ENCODE measurements at places on chromosomes 11 and 22.
A peak's percentile ranks its signal among the peaks of the same experiment; 100 is the strongest.

DNA sequence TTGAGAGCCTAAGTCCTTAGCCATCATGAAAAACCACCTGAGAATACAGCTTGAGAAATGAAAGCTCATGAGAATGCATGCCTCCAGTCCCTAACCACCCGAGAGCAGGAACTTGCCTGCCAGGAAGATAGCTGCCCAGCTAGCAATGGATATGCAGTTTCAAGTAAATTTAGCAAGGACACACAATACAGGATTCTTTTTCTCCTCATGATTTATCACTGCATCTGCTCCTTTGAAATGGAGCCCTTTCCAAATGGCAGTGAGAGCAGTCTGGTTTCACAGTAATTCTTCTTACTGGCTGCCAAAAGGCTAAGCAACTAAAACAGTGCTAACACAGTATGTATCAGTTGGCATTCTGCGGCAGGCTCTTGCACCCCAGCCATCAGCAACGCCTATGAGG, 109.9 kb downstream of the MICAL3 start:
- no peak for DNase-seq

GRCh38 chr11:75428281-75428724, 4.7 kb downstream of the KLHL35 start:
- DNase-seq: peak; percentile 71

DNA sequence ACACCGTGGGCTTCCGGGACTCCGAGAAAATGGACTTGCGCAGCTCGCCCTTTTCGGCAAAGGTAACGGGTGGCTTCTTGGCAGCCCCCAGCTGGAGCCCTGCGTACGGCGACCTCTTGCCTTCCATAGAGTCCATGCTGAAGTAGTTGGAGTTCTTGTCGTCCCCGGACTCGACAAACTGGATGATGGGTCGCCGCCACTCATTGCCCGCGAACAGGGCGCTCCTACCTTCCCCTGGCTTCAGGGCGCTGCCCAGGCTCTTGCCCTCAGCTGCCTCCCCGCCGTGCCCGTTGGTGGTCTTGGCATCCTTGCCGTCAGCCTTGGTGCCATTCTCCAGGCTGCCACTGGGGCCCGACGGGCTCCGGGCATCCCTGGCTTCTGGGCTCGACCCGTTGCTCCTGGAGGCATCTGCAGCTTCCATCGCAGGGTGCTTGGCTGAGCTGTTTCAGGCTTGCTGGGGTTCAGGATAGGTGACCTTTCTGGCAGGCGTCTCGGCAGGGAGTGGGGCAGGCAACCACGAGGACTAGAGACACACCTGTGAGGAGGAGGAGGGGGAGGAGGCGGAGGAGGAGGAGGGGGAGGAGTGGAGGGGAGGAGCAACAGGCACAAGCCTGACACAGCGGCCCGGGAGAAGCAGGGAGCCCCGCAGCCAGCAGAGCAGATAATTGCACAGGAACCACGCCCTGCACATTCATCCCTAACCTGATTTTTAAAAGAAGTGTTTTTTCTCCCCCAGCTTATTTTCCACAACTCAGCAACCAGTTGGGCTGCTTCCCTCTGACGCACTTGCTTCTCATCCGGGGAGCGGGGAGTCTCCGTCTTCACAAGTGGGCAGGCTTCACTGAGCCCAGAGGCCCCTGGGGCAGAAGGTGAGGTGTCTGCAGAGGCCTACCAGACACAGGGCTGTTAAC, at the start of gene TRIM29:
Gene TRIM29 (minus strand): TSS at position 503 of the 911 bp plus-strand sequence. CDS start 82 bp downstream, at position 421.
- DNase-seq: no peak

- no peak for DNase-seq
Measured at GRCh38 chr22:43182726-43183125, 4.2 kb downstream of the TTLL12 start.

Measured in activated naive CD4-positive, alpha-beta T cell treated with anti-CD3 and anti-CD28 coated beads, Interleukin-2, amount 50 U/mL, for 16 hours (primary cell).